Bone marrow (tissue), 2 donors: ENCODE measurements at places on chromosomes 7 and 10.

DNA sequence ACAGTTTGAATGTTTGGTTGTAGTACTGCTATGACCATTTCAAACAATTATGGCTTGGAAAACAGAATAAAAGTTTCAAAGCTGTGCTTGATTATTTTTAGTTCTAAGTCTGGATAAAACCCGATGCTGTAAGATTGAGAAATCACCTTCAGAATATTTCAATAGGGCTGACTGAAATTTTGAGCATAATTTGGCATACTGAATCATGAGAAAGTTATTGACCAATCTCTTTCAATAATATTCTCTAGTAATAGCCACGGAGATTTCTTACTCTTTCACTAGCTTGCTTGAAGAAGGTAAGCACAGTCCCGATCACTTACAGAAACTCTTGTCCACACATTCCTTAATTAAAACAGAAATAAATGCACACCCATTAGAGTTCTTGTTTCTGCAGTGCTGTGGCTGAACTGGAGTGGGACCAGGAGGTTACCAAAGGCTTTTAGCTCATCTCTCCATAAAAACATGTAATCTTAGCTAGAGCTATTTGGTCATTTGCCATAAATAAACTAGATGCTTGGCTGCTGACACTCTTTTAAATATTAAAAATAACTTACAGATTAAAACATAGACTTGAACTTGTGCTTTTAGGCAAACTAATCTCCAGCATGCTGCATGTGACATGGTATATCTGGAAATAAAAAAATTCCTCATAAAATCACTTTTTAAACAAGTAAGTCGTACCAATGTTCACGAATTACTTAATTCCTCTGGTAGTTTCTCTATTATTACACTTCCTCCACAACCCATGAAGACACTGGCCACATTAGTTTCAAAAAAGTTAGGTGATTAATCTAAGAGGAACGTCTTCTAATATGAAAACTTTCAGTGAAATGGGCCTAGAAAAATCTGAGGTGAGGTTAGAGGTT lies 97.8 kb downstream of the AGMO start:
- DNase-seq: no peak

DNA sequence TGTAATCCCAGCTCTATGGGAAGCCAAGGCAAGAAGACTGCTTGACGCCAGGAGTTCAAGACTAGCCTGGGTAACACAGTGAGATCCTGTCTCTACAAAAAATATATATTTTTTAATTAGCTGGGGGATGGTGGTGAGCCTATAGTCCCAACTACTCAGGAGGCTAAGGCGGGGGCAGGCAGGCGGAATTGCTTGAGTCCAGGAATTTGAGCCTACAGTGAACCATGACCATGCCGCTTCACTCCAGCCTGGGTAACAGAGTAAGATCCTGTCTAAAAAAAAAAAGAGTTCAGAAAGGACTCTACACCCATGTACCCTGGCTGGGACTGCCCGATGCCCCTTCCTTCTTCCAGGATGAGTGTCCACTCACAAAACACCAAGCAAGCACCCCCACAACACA lies 648.7 kb downstream of the PARD3 start:
- DNase-seq: no peak

DNA sequence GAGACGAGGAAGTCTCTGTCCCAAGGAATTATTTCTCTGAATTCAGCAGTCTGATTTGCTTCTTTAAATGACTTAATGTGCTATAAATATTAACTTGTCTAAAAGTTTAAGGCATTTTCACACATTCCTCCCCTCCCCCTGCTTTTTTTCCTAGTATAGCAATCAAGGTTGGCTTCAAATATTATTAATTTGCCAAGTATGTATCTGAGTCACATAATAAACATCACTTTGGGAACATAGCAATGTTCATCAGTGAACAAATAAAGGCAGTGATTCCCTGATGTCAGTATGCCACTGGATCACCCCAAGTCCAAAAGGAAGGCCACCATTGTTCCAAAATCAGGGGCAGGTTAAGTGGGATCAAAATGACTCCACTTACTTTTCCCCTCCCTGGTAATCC lies 40.5 kb downstream of the PDE6C start:
- DNase-seq: no peak

DNA sequence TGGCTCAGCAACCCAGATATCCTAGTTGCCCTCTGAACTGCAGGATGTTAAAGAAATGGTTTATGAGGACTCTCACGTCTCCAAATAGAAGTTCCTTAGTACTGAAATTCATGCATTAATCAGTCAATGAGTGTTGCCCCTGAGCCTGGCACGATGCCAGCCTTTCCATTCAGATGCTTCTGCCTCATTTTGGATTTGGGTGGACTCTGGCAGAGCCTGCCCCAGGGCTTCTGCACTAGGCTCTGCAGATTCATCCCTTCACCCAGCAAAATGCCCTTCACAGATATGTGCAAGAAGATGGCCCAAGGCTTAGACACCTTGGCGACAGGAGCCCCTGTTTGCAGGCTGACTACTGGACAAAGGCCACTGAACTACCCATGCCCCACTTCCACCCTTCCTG lies 747.8 kb downstream of the GRID1 start:
- DNase-seq: no peak

DNA sequence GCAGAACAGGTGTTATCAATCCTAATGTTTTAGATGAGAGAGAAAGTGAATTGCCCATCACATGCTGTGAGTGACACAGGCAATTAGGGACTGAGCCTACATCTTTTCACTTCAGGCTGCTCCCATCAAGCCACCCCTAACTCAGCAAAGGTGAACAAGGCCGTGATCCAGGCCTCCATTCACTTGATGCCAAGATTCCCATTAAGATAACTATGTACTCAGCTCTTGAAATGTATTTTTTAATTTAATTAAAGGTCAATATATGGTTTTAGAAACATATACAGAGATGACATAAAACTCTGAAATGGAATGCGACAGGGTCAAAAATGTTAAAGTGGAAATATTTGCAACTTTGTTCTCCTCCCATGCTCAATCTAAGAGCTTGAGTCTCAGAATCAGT lies 27.9 kb upstream of the UBE2H start:
- no peak for DNase-seq

DNA sequence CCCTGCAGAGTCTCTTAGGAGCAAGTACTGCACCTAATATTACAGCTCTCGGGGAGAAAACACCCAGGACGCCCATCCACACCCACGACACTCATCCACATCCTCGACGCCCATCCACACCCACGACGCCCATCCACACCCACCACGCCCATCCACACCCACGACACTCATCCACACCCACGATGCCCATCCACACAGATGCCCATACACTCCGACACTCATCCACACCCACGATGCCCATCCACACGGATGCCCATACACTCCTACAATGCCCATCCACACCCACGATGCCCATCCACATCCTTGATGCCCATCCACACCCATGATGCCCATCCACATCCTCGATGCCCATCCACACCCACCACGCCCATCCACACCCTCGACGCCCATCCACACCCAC lies 503.1 kb downstream of the PTPRN2 start:
- no peak for DNase-seq

DNA sequence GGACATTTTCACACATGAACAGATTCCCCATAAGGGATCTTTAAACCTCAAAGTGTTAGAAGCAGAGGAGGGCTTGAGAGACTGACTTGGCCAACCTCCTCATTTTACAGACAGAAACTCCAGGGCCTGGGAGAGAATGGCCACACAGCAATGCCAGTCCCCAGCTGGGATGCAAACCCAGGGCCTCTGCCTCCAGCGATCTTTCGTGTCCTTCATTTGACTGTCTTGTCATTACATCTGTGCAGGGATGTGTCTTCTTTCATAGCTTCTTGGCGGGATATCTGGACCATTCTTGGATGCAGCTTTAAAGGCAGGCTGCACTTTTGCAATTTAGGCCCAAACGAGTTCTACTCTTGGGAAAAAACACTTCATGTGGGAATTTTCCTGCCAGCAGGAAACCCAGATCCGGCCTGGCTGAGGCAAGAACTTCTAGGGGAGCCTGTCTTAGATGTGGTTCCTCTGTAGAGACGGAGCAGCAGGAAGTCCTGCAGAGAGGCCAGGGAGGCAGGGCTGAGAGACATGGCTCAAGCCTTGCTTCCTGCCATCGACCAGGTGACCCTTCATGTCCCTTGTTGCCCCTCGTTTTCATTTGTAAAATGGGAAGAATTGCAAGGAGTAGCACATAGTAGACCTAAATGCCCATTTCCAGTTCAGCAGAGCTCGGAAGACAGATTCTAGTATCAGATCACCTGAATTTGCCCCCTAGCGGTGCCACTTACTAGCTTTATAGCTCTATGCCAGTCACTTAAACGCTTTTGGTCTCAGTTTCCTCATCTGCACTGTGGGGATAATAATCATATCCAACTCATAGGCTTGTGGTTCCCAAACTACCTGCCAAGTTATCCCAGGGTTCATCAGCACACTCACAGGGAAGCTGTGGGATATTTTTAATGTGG lies 43.9 kb upstream of the SLC29A3 start:
- no peak for DNase-seq

DNA sequence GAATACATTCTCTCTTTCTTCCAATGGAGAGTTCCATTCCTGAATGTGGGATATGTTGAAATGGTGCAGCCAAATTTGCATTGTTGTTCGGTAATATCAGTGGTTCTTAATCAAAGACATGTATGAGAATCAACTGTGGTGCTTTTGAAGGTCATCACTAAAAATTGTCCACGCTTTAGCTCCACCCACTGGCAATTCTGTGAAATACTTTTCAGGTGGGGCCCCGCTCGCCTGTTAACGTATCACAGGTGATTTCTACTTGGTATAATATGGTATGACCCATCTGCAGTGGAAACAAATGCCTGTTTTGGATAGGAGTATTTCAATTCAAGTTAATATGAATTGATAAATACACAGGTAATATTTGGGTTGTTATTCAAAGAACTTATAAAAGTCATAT lies 178.4 kb downstream of the NSUN6 start:
- no peak for DNase-seq

GRCh38 chr7:131753620-131754222 lies 197.3 kb upstream of the PODXL start:
- DNase-seq: no peak

- no peak for DNase-seq
Observed at GRCh38 chr10:52946486-52946885, 173.9 kb upstream of the MBL2 start.

DNA sequence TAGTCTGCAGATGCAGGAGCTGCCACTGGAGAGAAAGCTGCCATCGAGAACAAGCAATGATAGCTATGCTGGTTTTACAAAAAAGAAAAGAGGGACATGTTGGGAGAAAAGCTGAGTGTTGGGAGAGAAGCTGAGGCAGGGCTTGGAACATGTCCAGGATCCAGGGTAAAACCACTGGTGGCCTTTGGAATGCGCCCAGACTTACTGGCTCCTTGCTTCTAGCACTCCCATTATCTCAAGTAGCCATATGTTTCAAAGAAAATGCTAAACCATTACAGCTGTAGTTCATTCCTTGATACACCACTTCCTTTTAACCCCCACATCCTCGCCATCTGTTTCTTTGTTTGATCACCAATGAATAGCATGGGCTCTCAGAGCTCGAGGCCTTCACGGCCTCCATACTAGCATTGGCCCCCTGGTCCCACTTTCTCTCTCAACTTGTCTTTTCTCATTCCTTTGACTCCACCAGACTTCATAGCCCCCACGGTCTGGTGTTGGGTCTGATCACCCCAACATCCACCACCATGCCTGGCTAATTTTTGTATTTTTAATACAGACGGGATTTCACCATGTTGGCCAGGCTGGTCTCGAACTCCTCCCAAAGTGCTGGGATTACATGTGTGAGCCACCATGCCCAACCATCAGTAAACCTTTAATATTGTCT lies 23.8 kb upstream of the PLAC9 start:
- DNase-seq: no peak

- DNase-seq: no peak
Observed at GRCh38 chr10:114545071-114545470, 113.0 kb downstream of the ABLIM1 start.

- DNase-seq: no peak
Observed at GRCh38 chr7:124800386-124800785, 34.8 kb upstream of the GPR37 start.

DNA sequence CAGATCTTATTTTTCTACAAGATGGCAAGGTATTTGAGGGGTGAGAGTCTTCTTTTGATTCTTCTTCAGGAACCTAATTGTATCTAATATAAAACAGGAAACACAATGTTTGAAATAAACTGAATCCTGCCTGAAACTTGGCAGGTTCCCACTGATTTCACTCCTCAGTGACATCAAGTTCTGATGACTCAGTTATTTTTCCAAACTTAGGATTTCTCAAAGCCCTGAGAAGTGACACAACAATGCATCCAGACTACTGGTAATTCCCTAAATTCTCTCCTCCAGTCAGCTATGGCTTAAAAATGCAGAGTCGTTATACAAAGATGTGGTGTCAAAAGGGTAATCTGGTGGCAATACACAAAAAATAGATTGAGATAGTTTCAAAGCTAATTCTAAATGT lies 80.9 kb downstream of the ABLIM1 start:
- no peak for DNase-seq

DNA sequence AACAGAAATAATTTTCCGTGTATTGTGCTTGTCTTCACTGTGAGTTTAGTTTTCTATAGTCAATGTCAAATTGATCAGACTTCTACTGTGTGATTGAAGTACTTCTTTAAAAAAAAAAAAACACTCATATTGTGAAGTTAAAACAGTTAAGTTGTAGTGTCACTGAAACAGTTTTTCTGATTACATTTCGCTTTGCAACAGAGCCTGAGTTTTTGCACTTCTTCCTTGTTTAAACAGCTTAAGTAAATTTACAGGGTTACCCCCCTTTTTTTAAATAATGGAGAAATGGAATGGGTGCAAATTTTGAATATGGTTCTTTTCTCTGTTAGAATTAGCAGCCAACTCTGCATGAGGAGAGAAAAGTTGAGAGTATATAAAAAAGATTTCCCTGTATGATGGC lies 117.3 kb downstream of the VTI1A start:
- DNase-seq: no peak

DNA sequence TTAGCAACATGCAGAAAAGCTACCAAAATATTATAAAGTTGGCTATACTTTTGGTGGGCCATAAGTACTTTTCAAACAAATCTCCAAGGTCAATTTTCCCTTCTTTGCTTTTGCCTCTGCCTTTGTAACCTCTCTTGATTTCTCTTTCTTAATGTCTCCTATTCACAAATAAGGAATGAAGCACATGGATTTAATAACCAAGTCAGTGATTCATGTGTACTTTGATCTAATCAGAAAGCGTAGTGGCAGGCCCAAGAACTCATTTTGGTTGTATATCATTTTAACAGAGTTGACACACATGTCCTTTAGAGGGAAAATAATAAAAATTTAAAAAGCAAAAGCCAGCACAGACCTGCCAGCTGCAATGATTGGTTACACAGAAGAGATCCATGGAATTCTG lies 93.7 kb downstream of the FZD1 start:
- no peak for DNase-seq

DNA sequence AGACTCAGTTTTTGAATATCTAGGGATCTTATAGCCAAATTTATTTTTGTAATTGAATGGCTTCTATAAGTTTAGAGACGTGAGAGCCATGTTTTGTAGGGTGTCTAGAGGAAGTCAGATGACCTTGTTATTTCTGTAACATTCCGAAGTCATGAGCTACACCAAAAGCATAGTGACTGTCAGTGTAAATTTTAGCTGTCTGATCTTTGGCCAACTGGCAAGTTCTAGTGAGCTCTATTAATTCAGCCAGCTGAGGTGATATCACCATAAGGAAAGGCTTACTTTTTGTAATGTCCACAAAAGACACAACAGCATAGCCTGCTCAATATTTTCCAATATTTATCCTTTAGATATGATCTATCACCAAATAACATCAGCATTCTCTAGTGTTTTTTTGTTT lies 9.9 kb upstream of the NT5C3A start:
- DNase-seq: no peak

GRCh38 chr10:22803261-22803885 lies 89.0 kb upstream of the PIP4K2A start:
- DNase-seq: no peak
